ENCODE measurements at places on chromosomes 1 and 21.

GRCh38 chr1:47992720-47993415 is 4.3 kb downstream of the TRABD2B start:
- H3K27me3 ChIP-seq, result peaks cover 35% of the 10 kb centered on the region
- no peaks in the 10 kb centered on the region for H3K36me3 ChIP-seq
- no peak overlapping the region for H3K4me3 ChIP-seq
- H3K4me1 ChIP-seq, result peaks cover 5% of the 10 kb centered on the region
- H3K27ac ChIP-seq, result no peak overlapping the region

- H3K4me3 ChIP-seq, result no peak overlapping the region
- no peak for DNase-seq
- H3K27me3 ChIP-seq, result peaks cover 15% of the 10 kb centered on the region
- H3K36me3 ChIP-seq, result no peaks in the 10 kb centered on the region
These were observed 36.3 kb downstream of the KCNJ15 start for GRCh38 chr21:38293113-38293512.

- no peak overlapping the region for H3K27ac ChIP-seq
- H3K4me1 ChIP-seq, result peaks cover 54% of the 10 kb centered on the region
- DNase-seq, result no peak
- no peaks in the 10 kb centered on the region for H3K27me3 ChIP-seq
- peaks cover 16% of the 10 kb centered on the region for H3K36me3 ChIP-seq
These were observed 1.4 kb upstream of the SLC19A2 start for GRCh38 chr1:169487133-169487532.

DNA sequence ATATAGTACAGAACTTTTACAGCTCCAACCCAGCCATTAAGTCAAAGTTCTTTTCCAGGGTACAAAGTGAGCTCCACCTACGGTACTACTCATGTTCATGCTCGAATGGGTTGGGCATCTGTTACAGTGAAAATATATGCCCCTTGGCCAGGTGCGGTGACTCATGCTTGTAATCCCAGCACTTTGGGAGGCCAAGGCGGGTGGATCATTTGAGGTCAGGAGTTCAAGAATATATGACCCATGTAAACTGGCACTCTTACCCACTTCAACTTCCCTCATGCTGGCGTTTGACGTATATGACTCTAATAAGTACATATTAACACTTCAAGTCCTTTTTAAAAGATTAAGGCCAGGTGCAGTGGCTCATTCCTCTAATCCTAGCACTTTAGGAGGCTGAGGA is 71.3 kb upstream of the PKN2 start:
- H3K36me3 ChIP-seq, result peaks cover 2% of the 10 kb centered on the region
- no peak overlapping the region for H3K4me3 ChIP-seq
- no peaks in the 10 kb centered on the region for H3K4me1 ChIP-seq
- no peak for DNase-seq
- H3K27me3 ChIP-seq, result no peaks in the 10 kb centered on the region

DNA sequence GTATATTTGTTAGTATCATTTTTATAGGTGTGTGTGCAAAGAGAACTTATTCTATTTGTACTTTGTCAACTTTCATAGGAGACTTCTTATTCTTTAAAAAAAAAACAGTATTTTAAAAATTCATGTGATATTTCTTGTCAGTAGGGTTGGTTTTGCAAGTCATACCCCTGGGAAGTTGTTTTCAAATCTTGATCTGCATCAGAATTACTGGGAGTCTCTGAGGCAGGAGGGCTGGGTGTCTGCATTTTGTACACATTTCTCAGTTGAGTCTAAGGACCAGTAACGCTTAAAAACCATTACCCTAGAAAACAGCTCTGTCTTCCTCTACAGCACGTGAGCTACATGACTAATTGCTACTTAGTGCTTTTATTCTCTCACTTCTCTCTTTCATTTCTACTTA is 76.0 kb upstream of the CTTNBP2NL start:
- no peak overlapping the region for H3K4me3 ChIP-seq
- no peak for DNase-seq
- H3K27ac ChIP-seq, result no peak overlapping the region
- peaks cover 3% of the 10 kb centered on the region for H3K4me1 ChIP-seq

GRCh38 chr1:160366731-160367515 is at the start of gene NHLH1:
Gene NHLH1, plus strand, starts transcription at chr1:160367071. Its CDS starts 3,661 bp downstream, at chr1:160370732.
- H3K4me3 ChIP-seq, result no peak within 1 kb of the TSS
- no peak for DNase-seq
- no peaks in the 10 kb centered on the region for H3K4me1 ChIP-seq
- H3K27ac ChIP-seq, result no peak within 1 kb of the TSS
- no peaks in the 10 kb centered on the region for H3K36me3 ChIP-seq

- H3K4me3 ChIP-seq, result no peak overlapping the region
- DNase-seq, result no peak
- peaks cover 9% of the 10 kb centered on the region for H3K4me1 ChIP-seq
- H3K27ac ChIP-seq, result no peak overlapping the region
These were observed 63.1 kb upstream of the CNN3 start for GRCh38 chr1:94989911-94990473.

DNA sequence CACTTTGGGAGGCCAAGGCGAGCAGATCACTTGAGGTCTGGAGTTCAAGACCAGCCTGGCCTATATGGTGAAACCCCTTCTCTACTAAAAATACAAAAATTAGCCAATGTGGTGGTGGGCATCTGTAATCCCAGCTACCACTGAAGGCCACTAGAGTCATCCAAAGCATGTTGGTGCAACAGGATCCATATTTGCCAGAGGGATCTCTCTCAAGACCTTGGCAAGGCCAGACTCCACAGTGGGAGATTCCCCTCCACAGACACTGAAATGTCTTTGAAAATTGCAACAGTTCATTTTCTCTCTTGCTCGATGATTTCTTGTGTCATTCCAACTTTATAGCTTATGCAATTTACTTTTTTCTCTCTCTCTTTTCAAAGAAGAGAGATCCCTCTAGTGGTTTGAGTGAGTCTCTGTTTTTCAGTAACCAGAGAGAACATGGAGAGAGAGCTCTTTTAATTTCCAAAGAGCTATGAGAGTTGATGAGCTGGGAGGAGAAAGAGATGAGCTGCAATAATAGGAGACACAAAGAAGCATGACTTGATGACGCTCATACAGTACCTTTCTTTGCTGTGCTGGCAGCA is 176.8 kb upstream of the USP25 start:
- H3K27ac ChIP-seq, result no peak overlapping the region
- peaks cover 12% of the 10 kb centered on the region for H3K4me1 ChIP-seq
- no peaks in the 10 kb centered on the region for H3K36me3 ChIP-seq
- no peak overlapping the region for H3K4me3 ChIP-seq
- no peak for DNase-seq

DNA sequence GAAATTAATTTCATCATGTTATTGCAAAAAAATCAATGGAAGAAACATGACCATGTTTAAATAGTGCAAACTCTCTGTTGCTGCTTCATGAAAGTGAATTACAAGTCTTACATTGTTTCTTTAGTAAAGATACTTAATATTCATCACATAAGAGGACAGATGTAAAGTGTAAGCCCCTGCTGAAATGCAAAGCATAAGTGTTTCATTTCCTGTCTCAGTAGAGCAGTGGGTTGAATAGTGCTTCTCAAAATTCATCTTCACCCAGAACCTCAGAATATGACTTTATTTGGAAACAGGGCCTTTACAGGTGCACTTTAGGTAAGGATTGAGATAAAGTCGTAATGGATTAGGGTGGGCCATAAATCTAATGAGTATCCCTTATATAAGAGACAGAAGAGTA is 738.4 kb upstream of the RGS18 start:
- no peak for DNase-seq
- no peak overlapping the region for H3K4me3 ChIP-seq
- H3K27ac ChIP-seq, result no peak overlapping the region
- no peaks in the 10 kb centered on the region for H3K27me3 ChIP-seq

- peaks cover 14% of the 10 kb centered on the region for H3K4me1 ChIP-seq
- peak overlapping the region; percentile 6 for H3K27ac ChIP-seq
- no peak for DNase-seq
- H3K36me3 ChIP-seq, result peaks cover 2% of the 10 kb centered on the region
- H3K27me3 ChIP-seq, result no peaks in the 10 kb centered on the region
- no peak overlapping the region for H3K4me3 ChIP-seq
These were observed 14.0 kb upstream of the SARS1 start for GRCh38 chr1:109199710-109200109.

DNA sequence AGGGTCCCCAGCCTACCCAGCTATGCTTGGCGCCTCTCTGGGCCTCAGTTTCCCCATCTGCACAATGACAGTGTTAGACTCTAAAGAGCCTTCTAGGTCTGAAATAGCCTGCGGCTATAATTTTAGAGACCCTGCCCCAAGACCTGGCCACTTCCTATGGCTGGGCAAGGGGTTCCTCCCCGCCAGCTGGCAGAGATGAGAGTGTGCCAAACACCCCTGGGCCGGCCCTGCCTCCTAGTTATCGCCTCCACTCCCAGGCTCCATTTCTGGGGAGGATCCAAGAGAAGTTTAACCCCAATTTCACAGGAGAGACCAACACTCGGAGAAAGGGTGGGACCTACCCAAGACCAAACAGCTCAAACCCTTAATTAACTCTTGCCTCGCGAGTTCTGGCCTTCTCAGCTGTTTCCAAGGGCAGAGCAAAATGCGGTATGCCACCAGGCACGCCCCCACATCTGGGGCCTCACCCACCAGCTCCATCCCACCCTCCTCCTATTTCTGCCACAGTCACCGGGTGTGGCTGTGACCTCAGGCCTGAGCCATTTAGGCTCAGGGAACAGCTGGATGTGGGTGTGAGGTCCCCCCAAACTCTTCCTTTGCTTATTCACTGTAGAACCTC is 35.7 kb downstream of the TTC39A start:
- H3K36me3 ChIP-seq, result no peaks in the 10 kb centered on the region
- no peak for DNase-seq
- no peak overlapping the region for H3K4me3 ChIP-seq
- peaks cover 11% of the 10 kb centered on the region for H3K4me1 ChIP-seq
- no peaks in the 10 kb centered on the region for H3K27me3 ChIP-seq

DNA sequence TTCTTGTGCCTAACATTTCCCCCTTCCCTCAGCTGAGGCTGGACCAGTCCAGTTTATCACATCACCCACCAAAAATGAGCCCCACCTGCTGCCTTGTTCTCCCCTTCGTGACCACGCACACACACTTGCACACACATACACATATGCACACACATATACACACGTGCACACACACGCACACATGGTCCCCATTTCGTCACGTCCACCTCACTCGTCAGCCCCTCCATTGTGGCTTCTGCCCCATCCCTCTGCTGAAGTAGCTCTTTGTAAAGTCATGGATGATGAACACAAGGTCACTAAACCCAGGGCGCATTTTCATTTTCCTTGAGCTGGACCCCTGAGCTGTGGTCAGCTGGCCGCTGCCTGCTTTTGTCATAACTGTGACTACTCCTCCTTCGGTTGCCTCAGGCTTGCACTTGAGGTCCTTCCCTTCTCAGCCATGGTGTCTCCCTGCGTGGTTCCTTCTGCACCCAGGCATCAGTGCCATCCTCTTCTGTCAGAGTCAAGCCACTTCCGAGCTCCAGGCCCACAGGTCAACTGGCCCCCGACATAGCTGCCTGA is 93.8 kb downstream of the SYT2 start:
- H3K4me3 ChIP-seq, result no peak overlapping the region
- peaks cover 27% of the 10 kb centered on the region for H3K4me1 ChIP-seq
- no peaks in the 10 kb centered on the region for H3K36me3 ChIP-seq
- H3K27me3 ChIP-seq, result peaks cover 25% of the 10 kb centered on the region

DNA sequence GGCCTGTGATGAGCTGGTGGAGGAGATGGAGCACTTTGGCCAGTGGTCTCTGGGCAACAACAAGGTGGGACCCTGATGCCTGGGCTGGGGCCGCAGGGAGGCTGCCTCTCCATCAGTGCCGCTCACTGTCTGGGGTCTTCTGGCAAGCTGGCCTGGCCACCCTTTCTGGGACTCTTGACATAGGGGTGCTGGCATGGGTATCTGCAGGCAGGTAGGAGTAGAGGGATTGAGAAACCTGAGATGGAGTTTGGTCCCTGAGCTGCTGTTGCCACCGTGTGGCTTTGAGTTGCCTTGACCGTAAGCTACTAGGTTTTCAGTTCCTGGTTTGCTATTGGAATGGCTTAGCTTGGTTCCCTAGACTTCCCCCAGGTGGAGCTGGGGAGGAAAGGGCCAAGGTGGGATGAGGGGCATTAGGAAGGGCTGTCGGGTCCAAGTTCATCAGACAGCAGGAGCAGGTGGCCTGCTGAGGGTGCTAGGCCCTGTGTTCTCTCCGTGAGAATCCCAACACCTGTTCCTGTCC is 13.2 kb upstream of the MFN2 start:
- no peaks in the 10 kb centered on the region for H3K4me1 ChIP-seq
- no peak for DNase-seq
- H3K4me3 ChIP-seq, result no peak overlapping the region
- H3K36me3 ChIP-seq, result peaks cover 7% of the 10 kb centered on the region
- H3K27me3 ChIP-seq, result no peaks in the 10 kb centered on the region
- no peak overlapping the region for H3K27ac ChIP-seq

DNA sequence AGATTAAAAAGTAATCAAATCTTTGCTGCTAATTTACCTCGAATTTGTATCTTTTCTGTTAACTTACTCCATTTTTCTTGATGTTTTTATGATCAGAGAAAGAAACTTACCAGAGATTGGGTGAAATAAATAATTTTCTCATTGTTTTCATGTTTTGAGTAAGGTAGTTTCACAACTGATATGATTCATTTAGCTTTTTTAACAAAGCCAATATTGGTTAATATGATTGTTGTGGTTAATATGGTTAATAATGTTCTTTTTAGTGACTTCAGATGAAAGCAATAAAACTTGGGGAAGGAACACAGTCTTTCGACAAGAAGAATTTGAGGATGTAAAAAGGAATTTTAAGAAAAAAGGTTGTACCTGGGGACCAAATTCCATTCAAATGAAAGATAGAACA is 48.1 kb downstream of the MAP3K21 start:
- no peaks in the 10 kb centered on the region for H3K4me1 ChIP-seq
- no peak overlapping the region for H3K27ac ChIP-seq
- H3K27me3 ChIP-seq, result no peaks in the 10 kb centered on the region
- no peak for DNase-seq

GRCh38 chr1:79150576-79150975 is 144.0 kb upstream of the ADGRL4 start:
- H3K27me3 ChIP-seq, result no peaks in the 10 kb centered on the region
- no peak overlapping the region for H3K27ac ChIP-seq
- no peaks in the 10 kb centered on the region for H3K36me3 ChIP-seq
- no peak for DNase-seq
- no peak overlapping the region for H3K4me3 ChIP-seq

DNA sequence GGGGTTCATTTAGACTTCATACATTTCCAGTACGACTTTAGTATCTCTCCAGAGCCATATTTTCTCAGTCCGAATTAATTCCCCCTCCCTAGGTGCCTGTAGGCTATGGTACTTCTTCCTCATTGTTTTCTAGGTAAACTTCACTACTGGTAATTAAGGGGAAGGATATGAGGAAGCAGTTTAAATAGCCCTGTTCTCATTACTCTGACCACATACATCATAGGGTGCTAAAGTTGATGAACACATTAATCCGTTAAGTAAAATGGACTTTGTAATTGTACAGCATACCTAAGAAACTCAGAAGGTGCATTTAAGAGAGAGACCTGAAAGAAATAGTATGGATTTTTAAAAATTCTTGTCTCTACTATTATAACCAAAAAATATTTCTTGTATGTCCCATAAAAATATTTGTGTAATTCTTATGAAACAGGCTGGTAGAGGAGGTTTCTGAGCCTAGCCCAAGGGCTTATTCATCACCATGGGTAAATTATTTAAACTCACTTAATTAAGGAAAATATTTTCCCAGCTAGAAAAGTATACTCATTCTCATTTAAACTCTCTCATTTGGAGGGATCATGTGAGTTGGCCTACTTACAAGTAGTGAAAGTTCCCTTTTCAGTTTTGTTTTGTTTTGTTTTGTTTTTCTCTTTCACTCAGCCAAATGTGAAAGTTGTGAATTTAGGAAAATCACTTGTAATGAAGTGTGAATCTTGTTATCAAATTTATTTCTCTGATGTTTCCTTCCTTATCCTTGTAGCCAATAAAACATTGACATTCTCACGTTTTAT is 2.0 kb downstream of the PRMT6 start:
- peak overlapping the region; percentile 98 for H3K4me3 ChIP-seq
- no peaks in the 10 kb centered on the region for H3K27me3 ChIP-seq
- peak overlapping the region; percentile 98 for H3K27ac ChIP-seq
- peaks cover 39% of the 10 kb centered on the region for H3K36me3 ChIP-seq

Data from activated naive CD8-positive, alpha-beta T cell treated with anti-CD3 and anti-CD28 coated beads for 36 hours (primary cell).